Ascending aorta (tissue), 2 donors: ENCODE measurements at places on chromosomes 5 and 9. TPM values are rescaled to one million over a fixed set of nuclear protein-coding genes. Genes with fewer than 3 reads are reported as not detected.

Gene MOB3B
- 2.4 TPM for total RNA-seq

- DNase-seq: no peak
These were observed 102.4 kb upstream of the SMC2 start for GRCh38 chr9:103991698-103992097.

Gene OXCT1
- total RNA-seq: 3.1 TPM

- no peak for DNase-seq
These were observed 3.1 kb downstream of the WNK2 start for GRCh38 chr9:93187047-93187446.

GRCh38 chr5:137497396-137498290 lies 1.5 kb downstream of the SPOCK1 start:
- DNase-seq: no peak

Gene NR2F1-AS1
- 0.85 TPM for total RNA-seq

Gene TXNDC8
- not detected for total RNA-seq

DNA sequence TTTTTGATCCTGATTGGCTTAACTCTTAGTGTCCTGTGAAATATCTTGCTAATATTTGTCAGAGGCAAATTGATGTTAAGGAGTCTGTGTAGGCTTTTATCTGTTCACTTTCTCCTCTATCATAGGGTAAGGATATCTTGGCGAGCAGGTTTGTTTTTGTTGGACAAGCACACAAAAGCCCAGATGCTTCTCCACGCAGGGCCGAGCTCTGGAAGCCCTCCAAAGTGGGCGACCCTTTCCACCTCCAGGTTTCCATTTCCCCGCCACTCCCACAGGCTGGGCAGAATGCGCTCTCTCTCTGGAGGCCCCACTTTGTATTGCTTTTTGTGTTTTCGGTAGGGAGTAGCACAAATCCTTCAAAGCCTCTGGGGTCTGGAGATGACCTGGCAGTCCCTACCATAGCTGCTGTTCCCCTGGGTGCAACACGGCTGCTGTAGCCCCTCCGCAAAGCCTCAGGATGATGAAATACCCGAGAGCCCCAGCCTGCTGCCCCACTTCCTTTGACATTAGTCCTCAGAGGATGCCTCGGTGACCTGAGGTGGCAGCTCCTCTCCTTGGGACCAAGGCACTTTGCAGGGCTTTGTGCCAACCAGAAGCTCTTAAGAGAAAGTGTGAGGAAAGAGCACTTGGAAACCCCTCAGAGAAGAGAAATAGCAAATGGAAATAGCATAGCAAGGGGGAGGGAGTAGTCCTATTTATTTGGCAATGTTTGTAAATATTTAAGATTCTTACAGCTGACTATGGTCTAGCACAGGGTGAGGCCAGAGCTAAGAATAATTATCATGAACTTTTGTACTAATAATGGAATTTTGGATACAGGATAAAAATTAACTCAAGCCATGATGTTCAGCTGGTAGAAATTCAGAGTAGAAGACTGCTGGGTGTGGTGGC lies 122.8 kb downstream of the ARHGEF28 start:
- no peak for DNase-seq

Gene PHF24
- total RNA-seq: not detected

DNA sequence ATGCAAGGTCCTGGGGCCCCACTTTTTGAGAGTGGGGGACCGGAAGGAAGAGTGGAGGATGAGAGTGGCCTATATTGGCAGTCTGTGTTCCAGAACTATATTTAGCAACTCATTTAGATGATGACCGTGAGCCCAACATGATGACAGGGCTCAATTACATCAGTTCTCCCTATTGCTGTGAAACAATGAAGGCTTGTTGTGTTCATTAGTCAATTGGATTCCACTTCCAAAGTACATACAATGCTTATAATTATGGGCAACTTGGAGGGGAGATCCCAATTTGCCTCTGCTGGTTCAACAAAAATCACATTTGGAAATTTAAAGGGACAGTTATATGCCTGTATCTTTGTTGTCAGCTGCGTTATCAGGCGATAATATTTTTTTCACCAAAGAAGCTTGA lies 91.1 kb downstream of the TARS1 start:
- DNase-seq: no peak

GRCh38 chr5:143413958-143414669 lies 10.6 kb upstream of the NR3C1 start:
- no peak for DNase-seq

- DNase-seq: no peak
These were observed 10.8 kb upstream of the CCDC69 start for GRCh38 chr5:151234476-151235238.
